ENCODE measurements at places on chromosomes 16 and 17.

DNA sequence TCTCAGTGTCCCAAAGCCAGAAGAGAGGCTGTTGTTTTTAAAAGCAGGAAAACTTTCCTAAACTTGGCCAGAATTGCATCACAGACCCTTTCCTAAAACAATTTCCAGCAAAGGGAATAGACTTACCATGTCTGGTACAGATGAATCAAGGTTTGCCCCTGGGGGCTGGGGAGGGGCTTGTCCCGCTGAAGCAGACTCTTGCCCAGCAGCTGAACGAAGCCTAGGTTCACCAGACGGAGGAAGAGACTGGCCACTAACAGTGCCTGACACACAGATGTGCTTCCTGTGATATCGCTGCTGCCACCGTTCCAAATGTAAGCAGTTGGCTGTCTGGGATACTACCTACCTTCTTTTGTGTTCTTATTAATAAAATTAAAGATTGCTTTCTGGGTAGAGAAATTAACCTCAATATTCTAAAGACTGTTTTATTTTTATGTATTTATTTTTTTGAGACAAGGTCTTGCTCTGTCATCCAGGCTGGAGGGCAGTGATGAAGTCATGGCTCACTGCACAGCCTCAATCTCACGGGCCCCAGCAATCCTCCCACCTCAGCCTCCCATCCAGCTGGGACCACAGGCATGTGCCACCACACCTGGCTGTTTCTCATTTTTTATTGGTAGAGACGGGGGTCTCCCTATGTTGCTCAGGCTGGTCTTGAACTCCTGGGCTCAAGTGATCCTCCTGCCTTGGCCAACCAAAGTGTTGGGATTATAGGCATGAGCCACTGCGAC, 13.5 kb downstream of the PRCD start:
- DNase-seq = no peak

DNA sequence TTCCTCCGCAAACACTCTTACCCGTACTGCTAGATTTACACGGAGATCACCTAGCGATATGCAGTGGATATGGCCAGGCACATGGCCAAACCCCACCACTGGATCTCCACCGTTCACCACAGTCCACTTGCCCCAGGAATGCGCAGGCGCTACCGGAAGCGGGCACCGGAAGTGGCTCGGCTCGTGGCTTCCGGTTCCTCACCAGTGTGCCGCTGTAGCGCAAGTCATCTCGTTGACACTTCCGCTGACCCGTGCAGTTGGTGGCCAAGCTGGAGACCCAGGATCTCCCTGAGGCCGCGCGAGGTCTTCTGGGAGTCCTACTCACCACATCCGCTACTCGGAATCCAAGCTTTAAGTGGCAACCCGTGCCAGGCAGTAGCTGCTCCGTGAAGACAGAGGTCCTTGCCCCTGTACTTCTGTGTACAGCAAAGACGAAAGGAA, 11.5 kb downstream of the ZNF597 start:
- DNase-seq = peak; percentile 12

- DNase-seq = no peak
These were observed 14.6 kb downstream of the COTL1 start for GRCh38 chr16:84603140-84603816.

GRCh38 chr16:56849690-56850680, 15.0 kb upstream of the SLC12A3 start:
- no peak for DNase-seq

DNA sequence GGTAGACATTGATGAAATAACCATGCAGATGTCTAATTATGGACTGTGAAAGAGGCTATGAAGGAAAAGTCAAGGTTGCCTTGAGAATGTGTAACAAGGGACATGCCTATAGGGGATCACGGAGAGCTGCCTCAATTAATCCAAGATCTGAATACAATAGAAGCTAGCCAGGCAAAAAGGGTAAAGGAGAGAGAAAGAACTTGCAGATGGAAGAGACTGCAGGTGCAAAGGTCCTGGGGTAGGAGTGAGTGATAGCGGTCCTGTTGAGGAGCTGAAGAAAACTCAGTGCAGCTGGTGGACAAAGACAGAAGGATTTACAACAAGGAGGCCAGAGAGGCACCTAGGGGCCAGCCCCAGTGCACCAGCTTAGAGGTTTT, 15.9 kb upstream of the TNS4 start:
- DNase-seq = no peak

DNA sequence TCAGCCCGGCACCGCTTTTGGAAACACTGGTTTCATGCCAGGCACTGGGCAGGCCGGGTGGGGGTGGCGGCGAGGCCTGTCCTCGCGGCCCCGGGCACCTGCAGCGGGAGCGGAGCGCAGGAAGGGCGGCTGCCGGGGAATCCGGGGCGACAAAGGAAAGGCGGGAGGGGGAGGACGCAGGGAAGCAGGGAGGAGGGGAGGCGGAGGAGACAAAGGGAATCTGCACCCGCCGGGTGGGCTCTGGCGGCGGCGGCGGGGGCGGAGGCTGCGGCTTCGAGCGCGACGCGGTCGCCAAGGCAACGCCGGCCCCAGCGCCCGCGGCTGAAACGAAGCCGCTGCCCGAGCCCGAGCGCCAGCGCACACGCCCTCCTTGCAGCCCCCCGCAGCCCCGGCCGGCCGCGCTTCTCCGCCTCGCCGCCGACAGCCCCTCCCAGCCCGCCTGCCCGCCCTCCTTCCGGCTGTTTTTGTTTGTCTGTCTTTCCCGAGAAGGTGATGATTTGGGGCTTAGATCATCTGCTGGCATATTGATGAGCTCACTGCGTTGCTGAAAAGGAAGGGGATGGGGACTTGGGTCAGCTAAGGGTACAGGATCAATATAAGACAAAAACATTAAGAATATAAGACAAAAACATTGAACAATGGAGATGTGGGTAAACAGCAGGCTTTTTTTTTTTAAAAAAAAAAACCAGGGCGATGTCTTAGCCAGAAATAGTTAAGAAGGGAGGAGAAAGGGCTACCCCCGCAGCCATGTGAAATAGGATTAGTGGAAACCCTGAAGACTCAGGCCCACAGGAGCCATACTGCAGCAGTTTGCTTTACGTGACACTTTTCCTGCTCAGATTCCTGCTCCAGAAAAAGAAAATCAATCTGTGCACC, 32.7 kb downstream of the CDK5R1 start:
- no peak for DNase-seq

DNA sequence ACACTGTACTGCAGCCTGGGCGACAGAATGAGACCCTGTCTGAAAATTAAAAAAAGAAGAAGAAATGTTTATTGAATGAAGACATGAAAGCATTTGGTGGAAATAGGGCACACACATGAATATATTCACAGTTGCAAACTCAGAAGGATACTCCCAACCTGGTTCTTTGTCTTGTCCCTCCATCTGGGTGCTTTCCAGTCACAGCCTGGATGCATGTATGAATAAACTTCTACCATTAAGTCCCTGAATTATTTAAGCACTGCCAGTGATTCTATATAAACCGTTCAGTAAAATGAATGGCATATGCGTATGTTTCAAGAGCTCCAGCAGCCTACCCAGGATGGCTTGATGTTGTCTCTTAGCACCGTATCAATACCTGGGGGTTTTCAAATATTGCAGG, 591.1 kb downstream of the WWOX start:
- no peak for DNase-seq

GRCh38 chr17:83074486-83075223, 4.8 kb upstream of the METRNL start:
- DNase-seq = no peak

DNA sequence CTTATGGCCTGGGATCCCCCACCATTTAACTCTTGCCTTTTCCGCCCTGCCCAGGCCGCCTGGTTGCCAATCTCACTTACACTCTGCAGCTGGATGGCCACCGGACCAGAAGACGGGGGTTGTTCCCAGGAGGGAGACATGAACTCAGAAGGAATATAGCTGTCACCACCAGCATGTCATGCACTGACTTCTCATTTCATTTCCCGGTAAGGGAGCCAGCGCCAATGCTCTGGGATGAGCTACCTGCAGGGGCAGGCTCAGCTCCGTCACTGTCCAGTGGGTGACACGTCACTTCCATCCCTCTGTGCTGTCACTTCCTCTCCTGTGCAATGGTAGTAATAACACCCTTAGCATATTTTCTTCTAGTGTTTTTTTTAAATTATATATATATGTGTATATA, 26.7 kb downstream of the ITGAL start:
- no peak for DNase-seq

- no peak for DNase-seq
These were observed 118.3 kb downstream of the SMG6 start for GRCh38 chr17:2184993-2185931.

GRCh38 chr16:18833707-18834505, 32.6 kb upstream of the ARL6IP1 start:
- no peak for DNase-seq

DNA sequence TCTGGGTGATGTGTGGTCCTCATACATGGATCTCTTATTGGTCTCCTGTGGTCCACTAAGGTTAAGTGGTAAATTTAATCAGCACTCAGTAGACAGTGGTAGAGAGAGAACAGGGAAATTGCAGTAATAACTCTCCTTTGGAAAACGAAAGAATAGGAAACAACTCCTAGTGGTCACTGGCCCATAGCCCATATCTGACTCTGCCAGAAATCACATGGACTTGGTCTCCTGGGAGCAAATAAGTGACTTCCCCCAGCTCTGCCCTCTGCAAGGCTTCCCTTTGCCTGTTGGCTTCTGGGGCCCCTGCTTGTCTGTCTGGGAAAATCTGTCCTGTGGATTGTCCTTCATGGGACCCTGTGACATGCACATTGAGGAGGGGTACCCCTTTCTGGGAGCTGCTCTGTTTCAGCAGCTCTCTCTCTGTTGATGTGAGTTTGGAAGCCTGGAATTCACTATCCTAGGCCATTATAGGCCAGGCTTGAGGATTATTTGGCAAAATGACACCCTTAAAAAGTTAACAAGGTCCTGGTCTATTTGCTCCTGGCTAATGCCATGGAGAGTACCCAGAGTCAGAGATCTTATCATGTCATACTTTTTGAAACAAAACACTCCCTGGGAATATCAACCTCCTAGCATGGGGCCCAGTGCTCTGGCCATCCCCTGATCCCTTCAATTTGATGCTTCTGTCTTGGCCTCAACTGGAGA, 58.0 kb upstream of the HNF1B start:
- no peak for DNase-seq

DNA sequence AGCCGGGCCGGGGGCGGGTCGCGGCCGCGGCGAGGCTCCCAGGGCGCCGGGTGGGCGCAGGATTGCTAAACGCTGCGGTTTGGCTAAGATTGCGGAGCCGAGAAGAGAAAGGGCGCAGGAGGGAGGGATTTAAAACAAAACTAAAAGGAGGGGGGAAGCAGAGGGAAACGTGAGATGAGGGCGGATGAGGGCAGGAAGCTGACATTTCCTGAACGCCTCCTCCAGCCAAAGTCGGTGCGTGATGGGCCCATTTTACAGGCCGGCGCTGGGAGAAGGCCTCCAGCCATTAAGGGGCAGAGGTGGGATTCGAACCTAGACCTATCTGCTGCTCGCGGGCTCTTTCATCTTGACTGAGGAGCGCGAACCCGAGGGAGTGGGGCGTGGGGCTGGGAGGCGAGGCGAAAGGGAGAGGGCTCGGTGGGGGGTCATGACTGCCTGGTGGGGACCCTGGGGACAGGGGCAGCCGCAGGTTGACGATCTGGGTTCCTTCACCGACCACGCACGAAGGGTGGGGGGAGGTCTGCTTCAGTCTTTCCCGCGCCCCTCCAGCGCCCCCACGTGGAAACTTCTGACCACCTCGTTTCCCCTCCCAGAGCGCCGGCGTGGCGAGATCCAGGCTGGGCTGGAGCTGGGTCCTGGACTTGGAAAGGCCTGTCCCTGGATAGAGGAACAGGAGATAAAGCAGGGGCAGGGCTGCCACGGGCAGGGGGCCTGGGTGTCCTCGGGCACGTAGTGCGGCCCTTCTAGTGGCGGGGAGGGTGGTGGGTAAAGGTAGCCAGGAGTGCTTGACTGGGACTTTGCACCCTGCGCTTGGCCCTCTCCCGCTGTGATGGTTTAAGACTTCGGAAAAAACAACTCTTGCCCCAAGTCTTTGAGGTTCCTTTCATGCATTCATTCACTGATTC, 3.8 kb upstream of the TAC4 start:
- DNase-seq = peak; percentile 40

DNA sequence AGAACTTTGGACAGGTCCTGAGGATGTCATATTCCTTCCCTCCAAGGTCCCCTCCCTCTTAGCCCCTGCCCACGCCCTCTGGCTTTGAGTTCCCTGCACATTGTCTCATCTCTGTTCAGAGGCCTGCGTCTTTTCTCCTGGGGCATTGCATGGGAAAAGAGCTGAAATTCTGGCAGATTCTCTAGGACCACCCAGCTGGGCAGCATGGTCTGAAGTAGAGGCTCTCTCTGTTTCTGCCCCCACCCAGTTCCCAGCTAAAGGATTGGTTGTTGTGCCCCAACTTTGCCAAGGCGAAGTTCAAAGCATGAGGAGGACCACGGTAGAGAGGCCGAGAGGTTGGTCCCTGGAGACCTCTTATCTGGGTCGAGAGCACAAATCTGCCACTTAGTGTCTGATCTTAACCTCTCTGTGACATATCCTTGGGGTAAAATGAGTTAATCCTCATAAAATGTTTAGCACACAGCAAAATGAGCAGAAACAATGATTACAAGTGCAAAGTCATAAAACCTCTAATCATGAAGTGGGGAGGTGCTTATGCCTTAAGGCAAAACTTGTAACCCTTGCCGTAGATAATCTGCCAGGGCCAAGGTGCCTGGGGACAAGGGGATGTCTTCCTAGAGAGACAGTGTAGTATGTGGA, 2.4 kb downstream of the ABAT start:
- DNase-seq = no peak

DNA sequence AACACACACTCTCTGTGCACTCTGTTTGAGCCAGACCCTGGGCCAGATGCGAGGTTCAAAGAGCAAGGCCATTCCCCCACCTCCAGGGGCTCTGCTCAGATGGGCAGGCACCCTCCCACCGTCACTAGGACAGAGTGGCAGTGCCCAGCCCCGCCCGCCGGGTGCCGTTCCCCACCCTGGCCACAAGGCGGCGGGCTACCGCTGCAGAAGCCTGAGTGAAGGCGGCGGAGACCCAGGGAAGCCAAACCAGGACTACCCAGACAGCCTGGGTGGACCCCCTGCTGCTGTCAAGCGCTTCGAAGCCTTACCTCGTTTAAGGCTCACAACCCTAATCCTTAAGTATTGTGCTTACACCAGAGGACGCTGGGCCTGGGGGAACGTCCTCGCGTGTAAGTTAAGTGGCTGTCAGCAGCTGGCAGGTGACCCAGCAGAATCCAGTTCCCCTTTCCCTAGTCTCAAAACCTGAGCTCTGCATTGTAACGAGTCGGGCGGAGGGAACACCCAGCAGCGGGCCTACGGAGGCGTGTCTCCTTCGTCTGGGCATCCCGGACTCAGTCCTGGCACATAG, 4.5 kb downstream of the ARHGAP27 start:
- DNase-seq = peak; percentile 69

- DNase-seq = no peak
These were observed 18.2 kb upstream of the ERN1 start for GRCh38 chr17:64148017-64148631.

DNA sequence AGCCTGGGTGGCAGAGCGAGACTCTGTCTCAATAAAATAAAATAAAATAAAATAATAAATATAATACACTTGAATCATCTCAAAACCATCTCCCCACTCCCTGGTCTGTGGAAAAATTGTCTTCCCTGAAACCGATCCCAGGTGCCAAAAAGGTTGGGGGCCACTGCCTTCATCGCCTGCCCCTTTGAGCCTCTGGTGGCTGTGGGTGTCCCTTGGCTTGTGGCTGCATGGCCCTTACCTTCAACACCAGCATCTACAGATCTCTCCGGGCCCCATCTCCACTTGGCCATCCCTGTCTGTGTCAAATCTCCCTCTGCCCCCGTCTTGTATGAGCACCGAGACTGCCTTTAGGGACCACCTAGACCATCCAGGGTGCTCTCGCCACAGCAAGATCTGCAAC, 177.3 kb downstream of the SEC14L1 start:
- no peak for DNase-seq

Measured in activated CD4-positive, CD25-positive, alpha-beta regulatory T cell (primary cell).